ENCODE measurements at places on chromosomes 6 and 20.

- no peak for DNase-seq
Observed at GRCh38 chr6:134835993-134836392, 113.9 kb downstream of the ALDH8A1 start.

GRCh38 chr6:16472349-16473069 is 234.1 kb downstream of the GMPR start:
- DNase-seq: no peak

- no peak for DNase-seq
Observed at GRCh38 chr20:17380801-17381200, 150.4 kb downstream of the BFSP1 start.

DNA sequence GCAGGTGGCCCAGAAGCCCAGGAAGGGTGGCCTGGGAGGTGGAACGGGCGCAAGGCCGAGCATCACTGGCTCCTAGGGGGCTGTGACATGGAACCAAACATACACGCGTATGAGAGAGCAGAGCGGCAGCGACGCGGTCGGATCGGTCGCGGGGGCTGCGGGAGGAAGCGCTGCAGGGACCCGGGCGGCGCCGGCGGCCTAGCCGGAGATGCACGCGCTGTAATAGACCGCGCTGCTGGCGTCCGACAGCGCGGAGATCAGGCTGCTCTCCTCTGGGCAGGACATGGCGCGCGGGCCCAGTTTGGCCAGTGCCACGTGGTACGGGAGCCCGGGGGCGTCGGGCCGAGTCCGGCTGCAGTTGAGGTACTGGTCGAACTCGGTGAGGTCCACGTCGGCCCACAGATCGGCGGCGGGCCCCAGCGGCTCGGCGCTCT is 1.5 kb downstream of the SOX18 start:
- DNase-seq: no peak

DNA sequence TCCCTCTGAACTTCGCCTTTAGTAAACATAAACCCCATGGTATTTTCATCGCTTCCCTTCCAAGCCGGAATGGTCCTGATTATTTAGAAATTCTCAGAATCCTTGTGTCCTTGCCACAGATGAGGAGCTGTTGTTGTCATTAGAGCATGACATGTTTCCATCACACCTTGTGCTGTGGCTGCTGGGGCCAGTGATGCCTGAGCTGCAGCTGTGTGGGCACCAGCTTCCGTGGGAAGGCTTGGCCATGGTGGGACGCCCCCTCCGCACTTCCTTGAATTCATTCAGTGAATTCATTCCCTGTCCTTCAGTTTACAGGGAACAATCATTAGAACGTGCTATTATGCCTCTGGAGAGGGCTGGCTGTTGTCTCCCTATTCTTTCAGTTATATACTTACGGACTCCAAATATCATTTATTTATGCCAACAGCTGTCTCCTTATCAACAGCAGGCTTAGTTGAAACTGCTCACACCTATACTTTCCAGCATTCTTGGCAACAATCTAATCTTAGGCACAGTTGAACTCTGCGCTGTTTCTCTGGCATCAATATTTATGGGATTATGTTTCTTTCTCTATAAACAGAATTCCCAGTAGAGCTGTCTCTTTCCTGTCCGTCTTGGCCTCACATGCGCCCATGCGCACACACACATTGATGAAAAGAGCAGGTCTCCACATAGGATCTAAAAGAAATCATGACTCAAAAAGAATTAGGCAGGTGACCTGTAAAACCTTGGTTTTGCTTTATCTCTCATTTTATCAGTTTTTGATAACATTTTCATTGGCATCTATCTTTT is 9.0 kb downstream of the ADGRF1 start:
- no peak for DNase-seq

DNA sequence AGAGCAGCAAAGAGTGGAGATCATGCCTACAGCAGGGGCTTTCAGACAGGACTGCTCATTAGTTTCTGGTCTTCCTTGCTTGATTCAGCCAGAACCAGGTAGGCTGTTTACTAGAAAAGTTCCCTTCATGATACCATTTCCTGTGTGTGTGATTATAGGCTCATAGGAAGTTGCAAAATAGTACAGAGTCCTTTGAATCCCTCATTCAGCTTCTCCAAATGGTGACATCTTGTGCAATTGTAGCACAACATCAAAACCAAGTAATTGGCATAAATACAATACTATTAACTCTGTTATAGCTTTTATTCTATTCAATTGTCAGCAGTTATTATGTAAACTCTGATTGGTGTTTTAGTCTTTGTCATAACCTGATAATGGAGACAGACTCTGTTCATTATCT is 347.3 kb upstream of the CDH4 start:
- DNase-seq: no peak

DNA sequence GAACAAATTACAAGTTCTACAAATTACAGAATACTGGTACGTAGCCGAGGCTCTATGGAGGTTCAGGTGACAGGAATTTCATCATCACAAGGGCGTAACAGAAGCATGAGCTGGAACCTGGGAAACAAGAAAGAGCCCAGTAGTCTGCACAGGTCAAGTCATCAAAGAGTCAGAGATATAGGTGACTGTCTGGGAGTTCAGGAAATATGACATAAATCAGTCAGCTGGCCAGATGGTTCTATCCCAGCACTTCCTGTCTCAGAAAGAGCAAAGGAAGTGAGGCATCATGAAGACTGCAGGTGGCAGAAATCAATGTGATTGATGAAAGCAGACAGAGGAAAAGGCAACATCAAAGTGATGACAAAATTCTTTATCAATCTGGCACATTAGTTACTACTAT is 23.3 kb downstream of the MYCT1 start:
- no peak for DNase-seq

DNA sequence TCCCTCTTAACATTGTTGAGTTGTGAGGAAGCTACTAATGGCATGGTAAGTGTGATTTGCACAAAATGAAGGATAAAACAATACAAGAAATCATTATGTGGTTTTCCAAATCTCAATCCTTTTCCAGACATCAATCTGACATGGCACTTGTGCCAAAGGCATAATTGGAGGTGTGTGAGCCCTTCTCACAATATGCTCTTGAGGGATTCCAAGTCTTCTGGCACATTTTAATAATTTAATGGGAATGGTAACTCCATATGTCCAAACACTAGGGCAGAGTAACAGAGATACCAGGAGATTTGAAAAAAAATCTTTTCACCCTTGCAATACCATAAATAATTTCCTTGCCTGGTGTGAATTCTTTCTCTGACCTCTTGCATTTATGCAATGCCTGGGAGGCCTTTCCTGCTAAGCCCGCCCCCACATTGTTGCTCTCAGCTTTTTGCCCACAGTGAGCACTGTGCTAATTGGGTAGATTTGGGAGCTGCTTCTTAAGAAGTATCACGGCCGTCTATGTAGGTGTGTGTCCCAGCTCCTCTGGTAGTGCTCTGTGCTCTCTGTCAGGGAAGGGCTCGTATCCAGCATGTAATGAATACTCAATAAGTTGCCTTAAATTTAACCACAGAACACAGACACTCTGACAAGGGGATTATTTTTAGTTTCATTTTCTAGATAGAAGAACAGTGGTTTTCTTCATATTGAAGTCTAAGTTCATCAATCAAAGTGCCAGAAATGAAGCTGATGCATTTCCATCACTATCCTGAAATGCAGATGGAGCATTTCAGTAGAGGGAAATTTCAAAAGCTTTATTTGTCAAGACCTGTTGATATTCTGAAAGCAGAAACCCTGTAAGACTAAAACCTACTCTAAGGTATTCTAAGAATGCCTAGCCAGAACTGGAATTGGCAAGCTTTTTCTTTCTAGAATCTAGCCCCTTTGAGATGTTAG is 54.4 kb upstream of the CEP85L start:
- no peak for DNase-seq

DNA sequence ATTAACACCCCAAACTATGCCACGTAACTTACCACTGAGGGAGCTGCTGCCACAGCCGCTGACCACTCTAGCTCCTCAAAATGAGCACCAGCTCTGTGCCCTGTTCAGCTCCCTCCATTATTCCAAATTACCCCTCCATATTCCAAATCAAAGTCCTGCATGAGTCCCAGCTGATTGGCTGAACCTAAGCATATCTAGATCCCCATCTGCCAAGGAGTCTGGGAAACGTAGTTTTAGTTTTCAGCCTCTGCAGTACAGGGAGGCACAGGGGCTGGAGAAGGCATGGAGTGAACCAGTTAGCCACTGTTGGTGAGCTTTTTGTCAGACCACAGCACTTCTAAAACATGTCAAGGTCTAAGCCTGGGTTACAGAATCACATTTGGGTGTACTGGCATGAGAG is 15.9 kb downstream of the UNC5CL start:
- DNase-seq: no peak

DNA sequence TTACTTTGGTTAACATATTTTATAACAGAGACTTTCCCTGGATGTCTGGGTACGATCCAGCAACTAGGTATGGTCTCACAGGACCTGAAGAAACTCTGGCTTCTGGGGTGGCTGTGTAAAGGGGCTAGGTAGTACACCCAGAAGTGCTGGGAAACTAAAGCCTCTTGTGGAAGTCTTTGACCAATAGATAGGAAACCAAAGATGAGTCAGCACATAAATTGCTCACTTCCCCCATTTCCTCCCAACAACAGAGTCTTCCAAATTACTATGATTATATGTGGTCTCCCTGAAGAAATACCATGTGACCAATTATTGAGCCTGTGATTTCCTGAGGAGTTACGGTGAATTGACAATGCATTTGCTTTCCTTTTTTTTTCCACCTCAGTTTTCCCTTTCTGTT is 26.8 kb upstream of the TBX18 start:
- no peak for DNase-seq

- no peak for DNase-seq
Observed at GRCh38 chr20:48284837-48285236, 499.6 kb upstream of the SULF2 start.

GRCh38 chr6:11820821-11821220 is 42.2 kb upstream of the ADTRP start:
- DNase-seq: no peak

DNA sequence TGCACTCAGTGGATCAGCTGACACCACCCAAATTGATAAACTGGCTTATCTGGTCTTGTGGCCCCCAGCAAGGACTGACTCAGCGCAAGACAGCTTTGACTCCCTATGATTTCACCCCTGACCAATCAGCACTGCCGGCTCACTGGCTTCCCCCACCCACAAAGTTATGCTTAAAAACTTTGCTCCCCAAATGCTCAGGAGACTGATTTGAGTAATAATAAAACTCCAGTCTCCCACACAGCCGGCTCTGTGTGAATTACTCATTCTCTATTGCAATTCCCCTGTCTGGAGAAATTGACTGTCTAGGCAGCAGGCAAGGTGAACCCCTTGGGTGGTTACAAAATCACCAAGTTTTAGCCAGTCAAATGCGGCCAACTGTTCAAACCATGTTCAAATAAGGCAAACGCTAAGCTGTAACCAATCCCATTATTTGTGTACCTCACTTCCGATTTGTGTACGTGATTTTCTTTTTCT is 32.5 kb downstream of the SLC22A2 start:
- DNase-seq: no peak

- no peak for DNase-seq
Observed at GRCh38 chr6:40724886-40725285, 137.7 kb upstream of the LRFN2 start.

DNA sequence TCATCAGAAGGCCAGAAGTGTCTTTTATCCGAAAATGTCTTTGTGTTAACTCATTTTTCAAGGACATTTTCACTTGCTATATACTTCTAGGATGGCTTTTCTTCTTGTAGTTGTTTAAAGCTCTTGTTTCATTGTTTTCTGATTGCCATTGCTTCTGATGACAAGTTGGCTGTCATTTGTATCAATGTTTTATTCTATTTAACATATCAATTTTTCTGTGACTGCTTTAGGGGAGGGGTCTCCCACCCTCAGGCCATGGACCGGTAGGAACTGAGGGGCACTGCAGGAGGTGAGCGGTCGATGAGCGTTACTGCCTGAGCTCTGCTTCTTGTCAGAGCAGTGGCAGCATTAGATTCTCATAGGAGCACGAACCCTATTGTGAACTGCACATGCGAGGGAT is 65.8 kb downstream of the AK9 start:
- DNase-seq: no peak

DNA sequence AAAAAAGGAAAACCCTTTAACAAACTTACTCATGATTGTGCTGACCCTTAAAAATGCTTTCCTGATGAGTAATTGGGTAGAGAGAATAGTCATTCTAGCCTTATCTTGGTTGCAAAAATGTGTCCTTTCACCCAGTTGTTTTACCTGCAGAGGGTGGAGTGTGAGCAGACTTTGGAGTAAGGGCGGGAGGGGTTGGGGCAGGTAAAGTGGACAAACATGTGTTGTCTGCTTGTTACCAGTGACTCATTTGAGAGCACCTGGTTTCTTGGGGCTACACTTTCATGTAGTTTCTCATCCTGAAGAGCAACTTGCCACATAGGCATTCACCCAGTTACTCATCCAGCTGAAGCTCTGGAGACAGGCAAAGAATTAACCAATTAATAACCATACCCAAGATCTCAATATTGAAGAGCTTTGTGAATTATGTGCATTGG is 121.1 kb downstream of the TNFRSF21 start:
- DNase-seq: no peak

- DNase-seq: no peak
Observed at GRCh38 chr6:150185732-150186117, 42.9 kb downstream of the PPP1R14C start.
